ENCODE measurements at places on chromosomes 2 and 18. TPM values are rescaled to one million over a fixed set of nuclear protein-coding genes. Genes with fewer than 3 reads are reported as not detected.

The GCG gene
- total RNA-seq: not detected

The MTLN gene
- total RNA-seq: 133 TPM

The ASXL3 gene
- not detected for total RNA-seq

The TM4SF20 gene
- 7.6 TPM for total RNA-seq

The GALR1 gene
- not detected for total RNA-seq

The TUBA4A gene
- total RNA-seq: 385 TPM

The C1QL2 gene
- total RNA-seq: 0.09 TPM

The GDF7 gene
- 0.06 TPM for total RNA-seq

The FIGN gene
- 1.7 TPM for total RNA-seq

The ZNF804A gene
- not detected for total RNA-seq

The IL37 gene
- not detected for total RNA-seq

The BIN1 gene
- 30.8 TPM for total RNA-seq

The FEV gene
- total RNA-seq: not detected

The DPP4 gene
- 0.69 TPM for total RNA-seq

The ZCCHC2 gene
- 9.6 TPM for total RNA-seq

The HADHA gene
- total RNA-seq: 146 TPM

The FSIP2 gene
- total RNA-seq: not detected

The ASPRV1 gene
- 0.29 TPM for total RNA-seq

The PKP4 gene
- total RNA-seq: 26.4 TPM

The FKBP1B gene
- 9.2 TPM for total RNA-seq

The PARD3B gene
- 0.72 TPM for total RNA-seq

The CRACDL gene
- total RNA-seq: 0.32 TPM

The SMYD1 gene
- not detected for total RNA-seq

The NEU4 gene
- total RNA-seq: 0.14 TPM

The DYSF gene
- total RNA-seq: 0.56 TPM

The OSR1 gene
- total RNA-seq: 5.1 TPM

The DSC2 gene
- total RNA-seq: 1.3 TPM

The SCN3A gene
- total RNA-seq: not detected

The QPCT gene
- total RNA-seq: 17.2 TPM

The SNORC gene
- total RNA-seq: 8.1 TPM

The PPP1R1C gene
- total RNA-seq: 3.3 TPM

The NTSR2 gene
- total RNA-seq: not detected

The SPP2 gene
- not detected for total RNA-seq

The CNTNAP5 gene
- not detected for total RNA-seq

The SULT1C2 gene
- 0.83 TPM for total RNA-seq

All from A549 treated with RU486 at 1 μM for 4 hours (cell line).